Right cardiac atrium (tissue), 5 donors: ENCODE measurements at places on chromosomes 12 and 14. TPM values are rescaled to one million over a fixed set of nuclear protein-coding genes. Genes with fewer than 3 reads are reported as not detected.

KRT73 gene
- total RNA-seq: not detected

GPR137C gene
- 0.56 TPM for total RNA-seq

ASCL1 gene
- not detected for total RNA-seq

LMNTD1 gene
- 0.35 TPM for total RNA-seq

LGALS3 gene
- total RNA-seq: 139 TPM

ACACB gene
- total RNA-seq: 128 TPM

CALM1 gene
- total RNA-seq: 381 TPM

DPY19L2 gene
- 48.1 TPM for total RNA-seq

NKX2-1 gene
- not detected for total RNA-seq

XRCC3 gene
- total RNA-seq: 2.1 TPM

C12orf43 gene
- 9.6 TPM for total RNA-seq

ZNF385A gene
- 9.4 TPM for total RNA-seq

ERBB3 gene
- total RNA-seq: 6.8 TPM

NYNRIN gene
- 12.0 TPM for total RNA-seq

CLEC4A gene
- 1.2 TPM for total RNA-seq

PTPRR gene
- 0.76 TPM for total RNA-seq
